ENCODE measurements at places on chromosomes 2 and 18. TPM values are rescaled to one million over a fixed set of nuclear protein-coding genes. Genes with fewer than 3 reads are reported as not detected.

DNA sequence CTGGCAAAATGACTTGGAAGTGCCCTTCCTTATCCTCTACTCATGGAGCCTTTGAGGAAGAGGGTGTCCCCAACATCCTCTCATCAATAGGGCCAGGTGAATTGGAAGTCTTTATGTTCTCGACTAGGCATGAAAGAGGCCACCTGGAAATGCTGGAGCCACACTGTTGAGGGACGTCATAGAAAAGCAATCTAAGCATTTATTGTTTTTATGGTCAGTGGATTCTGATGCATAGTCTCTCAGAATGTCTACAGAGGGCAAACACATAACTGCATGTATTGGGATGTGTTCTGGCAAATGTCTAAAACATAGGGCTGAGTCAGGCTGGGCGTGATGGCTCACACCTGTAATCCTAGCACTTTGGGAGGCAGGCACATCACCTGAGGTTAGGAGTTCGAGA is 246.6 kb upstream of the SP5 start:
- DNase-seq = no peak

REG3G gene
- total RNA-seq = not detected

YIPF4 gene
- total RNA-seq = 17.6 TPM

EGR4 gene
- not detected for total RNA-seq

FEV gene
- not detected for total RNA-seq
